SK-N-SH (cell line): ENCODE measurements at places on chromosomes 11 and 22. TPM values are rescaled to one million over a fixed set of nuclear protein-coding genes. Genes with fewer than 3 reads are reported as not detected.

Gene VPREB1
- polyA plus RNA-seq: not detected in 2 replicates

Gene OR52N4
- polyA plus RNA-seq: 0.10 TPM in 1 of 2 replicates, not detected in the other

Gene DNAL4
- polyA plus RNA-seq: 15.1 and 17.6 TPM in 2 replicates

Gene DDTL
- 1.6 and 2.0 TPM in 2 replicates for polyA plus RNA-seq

Gene ARCN1
- 128 and 162 TPM in 2 replicates for polyA plus RNA-seq

Gene TYR
- not detected in 2 replicates for polyA plus RNA-seq

Gene SAA1
- not detected in 2 replicates for polyA plus RNA-seq

Gene TOP3B
- 14.4 and 17.4 TPM in 2 replicates for polyA plus RNA-seq

Gene SLC15A3
- polyA plus RNA-seq: 0.13 TPM in 1 of 2 replicates, not detected in the other

Gene ATF4
- polyA plus RNA-seq: 375 and 436 TPM in 2 replicates

Gene MAPK8IP2
- polyA plus RNA-seq: 2.3 and 2.7 TPM in 2 replicates

Gene TEX54
- not detected in 2 replicates for polyA plus RNA-seq

Gene CCDC34
- 5.7 and 6.7 TPM in 2 replicates for polyA plus RNA-seq

Gene SESN3
- 1.7 and 2.2 TPM in 2 replicates for polyA plus RNA-seq

Gene TSGA10IP
- not detected in 2 replicates for polyA plus RNA-seq

Gene AIFM3
- polyA plus RNA-seq: 1.3 and 1.7 TPM in 2 replicates

Gene IGHMBP2
- polyA plus RNA-seq: 7.8 and 9.0 TPM in 2 replicates

Gene ZDHHC13
- 8.2 and 10.2 TPM in 2 replicates for polyA plus RNA-seq

Gene GRM5
- polyA plus RNA-seq: not detected in 2 replicates

Gene HIKESHI
- 62.3 and 67.6 TPM in 2 replicates for polyA plus RNA-seq

Gene ART1
- not detected in 2 replicates for polyA plus RNA-seq

Gene PLAAT2
- 0.19 and 0.53 TPM in 2 replicates for polyA plus RNA-seq

Gene COX8A
- polyA plus RNA-seq: 597 and 824 TPM in 2 replicates

Gene LMO2
- polyA plus RNA-seq: 0.05 TPM in 2 replicates

Gene SMTNL1
- polyA plus RNA-seq: not detected in 2 replicates

Gene DUSP8
- polyA plus RNA-seq: 2.0 and 2.2 TPM in 2 replicates

Gene MYO18B
- 0.05 and 0.10 TPM in 2 replicates for polyA plus RNA-seq

Gene ISX
- polyA plus RNA-seq: not detected in 2 replicates

Gene KCNQ1
- polyA plus RNA-seq: 0.05 and 0.15 TPM in 2 replicates

Gene GALNT18
- polyA plus RNA-seq: 0.37 and 0.64 TPM in 2 replicates

Gene MPZL3
- 0.38 and 0.70 TPM in 2 replicates for polyA plus RNA-seq

Gene GAS2L1
- polyA plus RNA-seq: 16.8 and 21.8 TPM in 2 replicates

Gene IL18
- polyA plus RNA-seq: 0.28 TPM in 1 of 2 replicates, not detected in the other

Gene DGAT2
- 1.1 and 1.4 TPM in 2 replicates for polyA plus RNA-seq

Gene NPAS4
- 0.03 and 0.08 TPM in 2 replicates for polyA plus RNA-seq

Gene PGR
- not detected in 2 replicates for polyA plus RNA-seq

Gene PPP1CA
- polyA plus RNA-seq: 210 and 261 TPM in 2 replicates

Gene RRM1
- 28.2 and 31.6 TPM in 2 replicates for polyA plus RNA-seq

Gene GSTT2B
- 32.2 and 32.8 TPM in 2 replicates for polyA plus RNA-seq

Gene TRIM5
- 22.9 and 29.4 TPM in 2 replicates for polyA plus RNA-seq
